Thymus (tissue), 14 donors: ENCODE measurements at places on chromosomes 12 and 14. TPM values are rescaled to one million over a fixed set of nuclear protein-coding genes. Genes with fewer than 3 reads are reported as not detected.

Gene PRIMA1
- 0.09 TPM for total RNA-seq

Gene VASH1
- 3.6 TPM for total RNA-seq

GRCh38 chr14:93888995-93889394 is 38.1 kb upstream of the FAM181A start:
- no peaks in the 10 kb centered on the region for H3K4me1 ChIP-seq
- H3K36me3 ChIP-seq, result no peaks in the 10 kb centered on the region
- no peak overlapping the region for H3K4me3 ChIP-seq
- no peak for DNase-seq
- no peak overlapping the region for H3K27ac ChIP-seq
- H3K27me3 ChIP-seq, result peaks cover 18% of the 10 kb centered on the region

GRCh38 chr12:52156311-52156710 is 35.5 kb downstream of the KRT80 start:
- DNase-seq, result no peak
- peaks cover 15% of the 10 kb centered on the region for H3K4me1 ChIP-seq
- H3K4me3 ChIP-seq, result no peak overlapping the region
- H3K27ac ChIP-seq, result no peak overlapping the region
- H3K27me3 ChIP-seq, result peaks cover 6% of the 10 kb centered on the region

- no peak for DNase-seq
- H3K36me3 ChIP-seq, result no peaks in the 10 kb centered on the region
- no peak overlapping the region for H3K4me3 ChIP-seq
- H3K27me3 ChIP-seq, result peaks cover 15% of the 10 kb centered on the region
- no peak overlapping the region for H3K27ac ChIP-seq
- H3K4me1 ChIP-seq, result peaks cover 14% of the 10 kb centered on the region
These were observed 1.0 kb upstream of the ANG start for GRCh38 chr14:20687362-20688166.

GRCh38 chr12:55901881-55902490 is 25.7 kb downstream of the PYM1 start:
- no peak overlapping the region for H3K27ac ChIP-seq
- no peak overlapping the region for H3K4me3 ChIP-seq
- DNase-seq, result no peak
- H3K4me1 ChIP-seq, result no peaks in the 10 kb centered on the region
